ENCODE measurements at places on chromosomes 1 and 21.

DNA sequence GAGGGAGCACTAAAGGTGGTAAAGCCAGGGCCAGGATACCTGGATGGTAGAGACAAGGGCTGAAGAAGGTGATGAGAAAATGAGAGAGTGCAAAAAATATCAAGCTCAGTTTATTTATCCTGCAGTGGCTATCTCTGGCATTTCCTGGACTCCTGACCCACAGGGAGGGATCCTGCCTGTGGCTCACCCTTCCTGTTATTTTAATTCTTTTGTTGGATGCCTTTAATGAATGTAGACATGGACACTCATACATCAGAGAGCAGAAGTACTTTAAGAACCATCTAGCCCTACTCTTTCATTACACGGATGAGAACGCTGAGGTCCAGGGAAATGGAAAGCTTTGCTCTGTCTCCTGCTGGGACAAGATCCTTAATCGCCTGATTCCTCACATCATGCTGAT lies 20.6 kb downstream of the JUN start:
- no peak for DNase-seq

- DNase-seq, result no peak
Measured at GRCh38 chr1:20634594-20635084, 1.4 kb downstream of the PINK1 start.

GRCh38 chr1:216346526-216346925 lies 76.7 kb downstream of the USH2A start:
- no peak for DNase-seq

DNA sequence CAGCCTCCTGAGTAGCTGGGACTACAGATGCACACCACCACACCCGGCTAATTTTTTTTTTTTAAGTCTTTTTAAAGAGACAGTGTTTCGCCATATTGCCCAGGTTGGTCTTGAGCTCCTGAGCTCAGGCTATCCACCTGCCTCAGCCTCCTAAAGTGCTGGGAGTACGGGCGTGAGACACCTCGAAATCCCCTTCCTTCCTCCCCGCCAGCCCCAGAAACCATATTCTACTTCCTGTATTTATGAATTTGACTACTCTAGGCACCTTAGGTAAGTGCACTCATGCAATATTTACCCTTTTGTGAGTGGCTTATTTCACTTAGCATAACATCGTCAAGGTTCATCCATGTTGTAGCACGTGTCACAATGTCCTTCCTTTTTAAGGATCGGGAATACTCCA lies 6.9 kb upstream of the LRP8 start:
- no peak for DNase-seq

- DNase-seq, result no peak
Measured at GRCh38 chr1:183864611-183865010, 59.7 kb downstream of the RGL1 start.

DNA sequence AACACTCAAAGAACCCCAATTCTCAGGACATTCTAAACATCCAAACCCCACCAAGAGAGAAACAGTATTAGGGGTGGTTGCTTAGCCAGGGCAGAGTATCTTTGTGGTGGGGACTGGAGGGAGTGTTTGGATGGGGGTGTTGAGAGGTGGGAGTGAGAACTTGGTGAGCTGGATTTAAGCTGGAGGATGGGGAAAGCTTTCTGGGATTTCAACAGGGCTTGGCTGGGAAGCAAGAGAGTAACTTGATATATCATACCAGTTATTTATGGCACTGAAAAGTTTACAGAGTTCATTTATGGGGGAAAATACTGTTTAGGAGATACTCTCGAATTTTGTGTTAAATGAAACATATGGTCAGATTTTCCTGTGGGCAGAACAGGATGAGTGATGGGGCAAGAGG lies 6.8 kb upstream of the CNIH3 start:
- no peak for DNase-seq

DNA sequence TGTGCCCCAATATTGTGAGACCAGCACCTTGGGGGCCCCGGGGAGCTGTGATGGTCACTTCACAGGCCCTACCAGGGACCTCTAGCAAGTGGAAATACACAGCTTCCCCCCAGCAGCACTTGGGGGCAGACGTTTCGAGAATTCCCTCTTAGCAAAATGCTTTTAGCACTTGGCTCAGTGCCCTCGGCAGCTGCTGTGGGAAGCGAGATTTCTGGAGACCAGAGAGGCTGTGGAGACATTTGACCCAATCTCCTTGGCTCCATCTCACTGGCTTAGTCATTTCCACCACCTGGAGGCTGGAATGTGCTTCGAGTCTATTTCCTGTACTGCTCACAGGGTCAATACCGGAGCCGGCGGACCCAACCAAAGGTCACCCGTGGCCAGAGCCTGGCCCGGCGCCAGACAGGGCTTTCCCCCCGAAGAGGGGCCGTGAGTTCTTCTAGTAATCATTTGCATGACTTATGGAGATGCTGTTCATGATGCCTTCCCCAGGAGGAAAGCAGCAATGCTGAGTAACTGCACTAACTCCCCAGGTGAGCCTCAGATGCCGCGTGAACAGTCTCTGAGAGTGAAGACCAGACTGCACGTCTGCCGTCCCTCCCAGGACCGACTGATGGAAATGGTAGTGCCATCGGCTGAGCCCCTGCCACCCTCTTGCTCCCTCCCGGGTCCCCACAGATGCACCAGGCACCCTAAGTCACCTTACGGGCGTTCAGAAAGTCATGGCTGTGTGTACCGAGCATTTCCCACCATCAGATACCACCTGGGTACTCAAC lies 4.4 kb upstream of the C2CD2 start:
- DNase-seq, result no peak

- DNase-seq, result no peak
Measured at GRCh38 chr1:88661188-88661587, 22.9 kb upstream of the PKN2 start.

DNA sequence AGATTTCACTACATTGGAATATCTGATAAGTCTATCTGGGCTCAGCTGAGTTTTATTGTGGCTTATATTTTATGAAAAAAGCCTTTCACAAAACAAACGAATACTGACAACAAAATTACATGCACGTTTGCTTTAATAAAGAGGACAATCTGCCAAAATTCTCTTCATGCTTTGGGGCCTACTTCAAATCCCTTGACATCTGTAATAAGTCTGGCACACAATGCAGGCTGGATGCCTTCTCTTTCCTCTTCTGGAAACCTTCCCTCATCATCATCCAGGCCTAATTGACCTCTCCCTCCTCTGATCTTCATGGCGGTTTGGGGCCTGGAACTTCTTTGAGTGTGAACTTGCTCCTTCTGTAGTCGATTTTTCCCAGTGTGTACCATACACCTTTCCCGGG lies 70.3 kb downstream of the MAP10 start:
- DNase-seq, result no peak

DNA sequence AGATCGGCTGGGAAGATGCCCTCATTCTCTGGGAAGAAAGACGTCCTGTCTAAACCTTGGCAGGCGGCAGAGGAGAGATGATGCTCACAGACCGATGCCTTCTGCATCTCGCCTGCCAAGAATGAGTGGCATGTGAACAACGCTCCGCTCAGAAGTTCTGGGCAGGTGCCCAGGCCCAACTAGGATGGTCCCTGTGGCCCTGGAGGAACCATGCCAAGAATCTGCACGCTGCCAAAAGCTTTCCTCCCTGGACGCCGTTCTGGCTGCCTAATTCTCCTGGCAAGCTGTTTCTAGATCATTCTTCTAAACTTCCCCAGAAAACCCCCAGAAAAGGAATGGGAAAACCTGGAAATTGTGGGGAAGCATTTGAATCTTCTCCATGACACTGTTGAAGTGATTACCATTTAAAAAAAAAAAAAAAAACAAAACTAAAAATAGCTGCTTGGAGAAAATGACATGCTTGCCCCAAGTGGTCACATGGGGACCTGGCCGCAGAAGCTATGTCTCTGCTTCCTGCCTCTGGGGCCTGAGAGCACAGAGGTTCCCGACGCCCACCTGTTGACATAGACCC lies 440.9 kb downstream of the PRDM2 start:
- no peak for DNase-seq

DNA sequence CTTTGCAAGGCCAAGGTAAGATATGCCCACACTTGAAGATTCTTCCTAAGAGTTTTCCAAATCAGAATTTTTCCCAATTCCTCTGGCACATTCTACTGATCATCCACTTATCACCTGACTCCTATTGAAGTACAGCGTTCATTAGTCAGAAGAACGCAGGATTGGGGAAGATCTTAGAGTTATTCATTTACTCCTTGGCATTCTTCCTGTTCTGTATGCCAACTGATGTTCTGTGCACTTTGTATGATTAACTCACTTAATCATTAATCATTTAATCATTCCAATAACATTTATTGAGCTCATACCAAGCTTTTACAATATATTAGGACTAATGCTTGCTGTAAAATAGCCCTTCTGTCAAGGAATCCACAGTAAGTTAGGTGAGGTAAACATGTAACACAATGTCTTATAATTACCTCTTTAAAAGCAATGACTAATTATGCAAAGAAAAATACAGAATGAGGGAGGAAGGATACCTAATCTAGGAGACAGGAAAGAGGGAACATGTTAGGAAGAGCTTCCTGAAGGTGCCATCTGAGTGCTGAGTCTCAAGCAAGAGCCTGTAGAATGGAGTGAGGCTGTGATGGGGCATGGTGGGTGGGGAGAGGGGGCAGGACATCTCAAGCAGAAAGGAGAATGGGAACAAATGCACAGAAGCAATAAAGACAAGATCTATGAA lies 71.1 kb upstream of the DPT start:
- DNase-seq, result no peak

DNA sequence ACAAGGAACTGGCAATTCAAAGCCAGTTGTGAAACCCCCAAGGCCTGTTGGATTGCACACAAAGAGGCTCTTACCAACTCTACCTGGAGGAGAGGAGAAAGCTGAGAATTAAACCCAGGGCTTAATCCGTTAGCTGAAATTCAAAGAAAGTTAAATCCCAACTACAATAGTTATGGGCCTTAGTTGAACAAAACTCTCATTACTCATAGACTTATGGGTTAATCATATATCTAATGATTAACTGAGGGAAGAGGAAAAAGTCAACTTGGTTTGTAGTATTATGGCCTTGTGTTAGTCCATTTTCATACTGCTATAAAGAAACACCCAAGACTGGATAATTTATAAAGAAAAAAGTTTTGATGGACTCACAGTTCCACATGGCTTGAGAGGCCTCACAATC lies 838.2 kb upstream of the ADGRL2 start:
- no peak for DNase-seq

DNA sequence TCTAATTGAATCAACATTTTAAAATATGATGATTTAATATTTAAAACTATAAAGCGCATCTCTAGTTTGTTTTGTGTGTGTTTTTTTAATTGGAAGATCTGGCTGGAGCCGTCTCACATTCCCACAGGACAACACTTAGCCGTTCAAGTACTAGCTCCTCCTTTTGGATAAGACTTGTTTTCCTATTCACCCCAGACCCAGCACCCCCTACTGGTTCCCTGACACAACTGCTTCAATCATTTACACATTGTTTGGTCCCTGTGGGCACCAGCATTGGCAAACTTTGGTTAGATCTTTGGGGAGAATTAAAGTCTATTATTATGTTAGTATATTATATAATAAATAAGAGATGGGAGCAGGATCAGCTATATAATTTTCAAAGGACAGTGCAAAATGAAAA lies 34.5 kb downstream of the TYW3 start:
- DNase-seq, result no peak

Measured in stimulated activated CD4-positive, alpha-beta T cell treated with anti-CD3 and anti-CD28 coated beads, Interleukin-2, amount 100 ng/mL, for 48 hours (primary cell).